ENCODE measurements at places on chromosomes 2 and 18.
A peak's percentile ranks its signal among the peaks of the same experiment; 100 is the strongest.

- DNase-seq = no peak
These were observed 37.8 kb downstream of the HS6ST1 start for GRCh38 chr2:128280901-128281321.

DNA sequence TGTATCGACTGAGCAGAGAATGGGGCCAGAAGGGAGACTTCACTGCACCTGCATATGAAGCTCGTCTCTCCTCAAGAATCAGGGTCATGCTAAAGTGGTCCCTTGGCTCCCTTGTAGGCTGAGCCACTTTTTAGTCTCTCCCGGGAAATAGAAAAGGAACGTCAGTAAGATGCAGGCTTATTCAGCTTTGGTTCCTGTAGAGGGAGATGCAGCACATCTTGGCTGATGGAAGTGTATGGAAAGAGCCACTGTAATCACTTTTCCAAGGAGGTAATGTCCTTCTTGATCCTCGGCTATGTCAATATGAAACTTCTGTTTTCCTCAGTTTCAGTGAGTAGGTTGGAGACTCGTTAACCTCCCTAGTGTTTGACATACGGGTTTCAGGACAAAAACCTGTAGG is 235.2 kb downstream of the GCA start:
- DNase-seq = no peak

DNA sequence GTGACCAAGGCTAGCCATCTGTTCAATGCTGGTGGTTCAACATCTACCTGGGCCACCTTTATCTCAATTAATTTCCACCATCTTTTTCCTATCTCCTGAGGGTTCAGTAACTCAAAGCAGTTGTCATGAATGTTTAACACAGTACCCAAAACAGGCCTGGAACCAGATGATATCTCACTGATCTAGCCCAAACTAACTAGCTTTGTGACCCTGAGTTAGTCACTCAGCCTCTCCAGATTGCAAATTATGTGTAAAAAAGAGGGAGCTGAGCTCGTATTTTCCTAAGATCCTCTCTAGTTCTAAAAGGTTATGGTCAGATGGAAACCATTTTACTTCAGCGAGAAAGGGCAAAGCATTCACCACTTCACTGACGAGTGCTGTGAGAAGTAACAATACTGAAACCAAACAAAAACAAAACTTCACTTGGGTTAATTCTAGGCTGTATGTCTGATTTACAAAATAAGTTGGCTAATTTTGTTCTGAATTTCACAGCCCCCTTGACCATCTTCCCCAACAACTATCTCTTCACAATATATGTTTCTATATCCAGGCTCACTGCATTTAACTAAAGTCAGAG is 14.8 kb downstream of the SPRED2 start:
- DNase-seq = no peak

DNA sequence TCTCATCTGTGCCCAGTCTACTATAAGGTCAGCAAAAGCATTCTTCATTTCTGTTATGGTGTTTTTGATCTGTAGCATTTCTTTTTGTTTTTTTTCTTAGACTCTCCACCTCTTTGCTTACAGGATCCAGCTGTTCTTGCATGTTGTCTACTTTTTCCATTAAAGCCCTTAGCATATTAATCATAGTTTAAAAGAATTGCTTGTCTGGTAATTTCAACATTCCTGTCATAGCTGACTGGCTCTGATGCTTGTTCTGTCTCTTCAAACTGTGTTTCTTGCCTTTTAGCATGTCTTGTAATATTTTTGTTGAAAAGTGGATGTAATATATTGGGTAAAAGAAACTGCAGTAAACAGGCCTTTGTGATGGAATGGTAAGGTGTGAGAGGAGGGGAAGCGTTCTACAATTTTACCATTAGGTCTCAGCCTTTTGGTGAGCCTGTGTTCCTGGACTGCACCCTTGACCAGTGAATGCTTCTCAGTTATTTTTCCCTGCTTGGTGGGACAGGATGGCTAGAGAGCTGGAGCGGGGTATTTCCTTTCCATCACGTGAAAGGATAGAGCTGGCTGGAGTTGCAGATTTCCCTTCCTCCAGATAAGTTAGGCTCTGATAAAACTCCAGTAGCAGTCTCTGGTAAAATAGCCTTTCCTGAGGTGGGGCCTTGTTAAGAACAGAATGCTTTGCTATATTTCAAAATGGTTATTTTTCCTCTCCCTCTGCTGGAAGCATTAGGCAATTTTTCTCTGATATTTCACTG is 65.4 kb downstream of the PLA2R1 start:
- DNase-seq = no peak

DNA sequence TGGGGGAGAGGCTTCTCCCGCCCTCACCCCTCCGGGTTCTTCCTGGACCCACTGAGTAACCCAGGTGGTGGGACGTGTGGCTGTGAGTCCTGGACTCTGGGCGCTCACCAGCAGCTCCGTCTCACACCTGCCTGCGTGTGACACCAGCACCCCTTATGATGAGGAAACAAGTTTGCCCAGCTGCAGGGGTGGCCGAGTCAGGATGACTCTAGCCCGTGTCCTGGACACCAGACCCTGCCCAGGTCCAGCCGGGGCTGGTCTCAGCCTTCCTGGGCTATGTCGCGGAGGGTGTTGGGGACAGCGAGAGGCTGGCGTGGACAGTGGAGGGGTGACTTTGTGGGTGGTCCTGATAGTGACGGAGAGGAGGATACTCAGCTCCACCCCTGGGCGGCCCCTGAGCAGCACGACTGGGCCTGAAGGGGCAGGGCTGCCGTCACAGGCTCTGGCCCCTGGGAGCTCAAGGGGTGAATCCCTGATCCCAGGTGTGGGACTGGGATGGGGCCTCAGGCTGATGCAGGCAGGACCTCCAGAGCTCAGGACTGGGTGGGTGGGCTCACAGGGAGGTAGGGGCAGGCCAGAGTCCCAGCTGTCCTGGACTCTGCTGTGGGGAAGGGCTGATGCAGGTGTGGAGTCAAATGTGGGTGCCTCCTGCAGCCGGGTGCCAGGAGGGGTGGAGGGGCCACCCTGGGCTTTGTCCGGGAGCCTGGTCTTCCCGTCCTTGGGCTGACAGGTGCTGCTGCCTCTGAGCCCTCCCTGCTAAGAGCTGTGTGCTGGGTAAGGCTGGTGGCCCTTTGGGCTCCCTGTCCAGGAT is 3.7 kb downstream of the GPR35 start:
- no peak for DNase-seq

DNA sequence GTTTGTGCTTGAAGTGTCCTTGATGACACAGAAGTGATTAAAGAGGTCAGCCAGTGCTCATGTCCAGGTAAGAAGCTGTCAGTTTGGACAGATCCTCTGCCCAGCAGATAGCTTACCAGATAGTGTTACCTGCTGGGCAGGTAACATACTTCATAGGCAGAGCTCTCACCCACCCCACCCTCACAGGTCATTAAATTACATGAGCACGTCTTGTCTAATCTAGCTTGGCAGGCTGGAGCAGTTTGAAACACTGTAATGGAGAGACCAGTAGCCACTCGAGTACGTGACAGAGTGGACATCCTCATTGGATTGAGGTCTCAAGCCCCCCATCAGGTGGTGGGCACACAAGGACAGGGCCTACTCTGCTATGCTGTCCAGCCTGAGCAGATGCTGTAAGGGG is 27.1 kb downstream of the TTC32 start:
- no peak for DNase-seq

- no peak for DNase-seq
These were observed 94.5 kb downstream of the VSNL1 start for GRCh38 chr2:17634997-17635396.

DNA sequence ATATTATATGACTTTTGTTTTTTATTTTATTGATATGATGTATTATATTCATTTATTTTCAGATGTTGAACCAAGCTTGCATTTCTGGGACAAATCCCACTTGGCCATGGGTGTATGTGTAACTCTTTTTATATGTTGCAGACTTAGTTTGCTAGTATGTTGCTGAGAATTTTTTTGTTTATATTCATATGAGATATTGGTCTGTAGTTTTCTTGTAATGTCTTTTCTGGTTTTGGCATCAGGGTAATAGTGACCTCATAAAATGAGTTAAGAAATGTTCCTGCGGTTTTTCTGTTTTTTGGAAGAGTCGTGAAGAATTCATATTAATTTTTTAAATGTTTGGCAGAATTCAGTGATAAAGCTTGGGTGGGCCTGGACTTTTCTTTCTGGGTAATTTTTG is 88.7 kb downstream of the ASB1 start:
- no peak for DNase-seq

- no peak for DNase-seq
These were observed 8.9 kb downstream of the C1QL2 start for GRCh38 chr2:119149611-119150010.

DNA sequence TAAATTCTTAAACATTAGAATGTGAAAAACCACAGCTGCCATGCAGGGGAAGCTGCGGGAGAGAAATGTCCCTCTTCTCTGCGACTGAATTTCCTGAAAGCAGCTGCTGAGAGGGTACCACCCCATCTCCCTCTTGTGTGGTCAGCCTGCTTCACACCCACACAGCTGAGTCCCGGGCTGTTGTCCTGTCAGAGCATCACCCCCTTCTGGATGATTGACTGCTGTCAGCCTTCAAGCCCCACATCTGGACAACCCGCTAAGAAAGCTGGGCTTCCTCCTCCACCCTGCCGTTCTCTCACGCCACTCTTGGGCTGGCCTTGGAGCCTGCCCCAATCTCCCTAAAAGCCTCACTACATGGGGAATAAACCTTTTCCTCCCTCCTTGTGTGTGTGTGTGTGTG is 26.0 kb downstream of the SH3YL1 start:
- no peak for DNase-seq

GRCh38 chr2:144170179-144170578 is 349.7 kb downstream of the ZEB2 start:
- DNase-seq = no peak

DNA sequence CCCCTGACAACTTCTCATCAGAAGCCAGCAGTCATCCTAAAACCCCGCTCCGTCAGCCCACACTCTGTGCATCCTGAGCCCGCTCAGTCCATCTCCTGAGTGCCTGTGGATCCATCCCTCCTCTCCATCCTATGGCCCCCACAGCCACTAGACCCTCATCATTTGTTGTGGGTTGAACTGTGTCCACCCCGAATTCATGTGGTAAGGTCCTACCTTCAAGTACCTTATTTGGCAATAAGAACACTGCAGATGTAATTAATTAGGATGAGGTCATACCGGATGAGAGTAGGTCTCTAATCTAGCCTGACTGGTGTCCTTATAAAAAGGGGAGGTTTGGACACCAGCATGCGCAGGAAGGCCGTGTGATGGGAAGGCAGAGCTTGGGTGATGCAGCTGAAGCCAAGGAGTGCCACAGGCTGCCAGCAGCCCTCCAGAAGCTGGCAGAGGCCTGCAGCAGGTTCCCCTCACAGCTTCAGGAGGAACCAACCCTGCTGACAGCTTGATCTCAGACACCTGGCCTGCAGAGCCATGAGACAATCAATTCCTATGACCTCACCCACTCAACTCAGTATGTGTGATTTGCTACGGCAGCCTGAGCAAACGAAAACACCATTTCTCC is 192.4 kb downstream of the ZBTB7C start:
- no peak for DNase-seq

GRCh38 chr2:134482766-134483340 is 229.0 kb downstream of the MGAT5 start:
- no peak for DNase-seq

GRCh38 chr2:219254590-219255201 is 978 bp upstream of the TUBA4A start:
- DNase-seq = no peak

DNA sequence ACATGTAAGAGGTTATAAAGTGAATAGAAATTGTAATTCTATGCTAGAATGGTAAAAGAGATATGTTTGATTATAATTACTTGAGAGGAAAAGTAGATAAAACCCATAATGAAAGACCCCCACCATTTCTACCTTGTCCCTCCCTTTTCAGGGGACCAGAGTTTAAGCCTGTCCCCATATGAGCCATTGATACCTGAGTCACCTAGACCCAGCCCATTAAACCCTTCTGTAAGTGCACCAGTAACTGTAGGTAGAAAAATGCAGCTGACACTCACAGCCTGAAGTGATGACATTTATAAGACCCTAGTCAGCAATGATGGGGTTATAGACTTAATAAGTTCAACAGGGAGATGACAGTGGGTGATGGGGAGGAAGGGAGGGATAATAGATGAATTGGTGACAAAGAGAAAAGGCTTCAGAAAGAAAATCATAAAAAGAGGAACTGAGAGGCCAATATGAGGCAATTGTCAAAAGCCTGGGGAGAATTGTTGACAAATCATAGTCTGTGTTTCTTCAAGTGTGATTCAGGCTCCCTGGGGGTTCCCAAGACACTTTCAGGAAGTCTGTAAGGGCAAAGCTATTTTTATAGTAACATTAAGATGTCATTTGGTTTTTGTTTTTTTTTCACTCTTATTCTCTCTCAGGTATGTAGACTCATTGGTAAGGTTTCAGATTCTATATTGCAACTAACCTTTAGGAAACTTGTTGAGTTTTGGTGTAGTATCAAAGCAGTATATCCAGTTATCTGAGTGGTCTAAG is 544.2 kb downstream of the SATB2 start:
- no peak for DNase-seq

- DNase-seq = no peak
These were observed 80.8 kb downstream of the SMIM21 start for GRCh38 chr18:75346671-75347070.

DNA sequence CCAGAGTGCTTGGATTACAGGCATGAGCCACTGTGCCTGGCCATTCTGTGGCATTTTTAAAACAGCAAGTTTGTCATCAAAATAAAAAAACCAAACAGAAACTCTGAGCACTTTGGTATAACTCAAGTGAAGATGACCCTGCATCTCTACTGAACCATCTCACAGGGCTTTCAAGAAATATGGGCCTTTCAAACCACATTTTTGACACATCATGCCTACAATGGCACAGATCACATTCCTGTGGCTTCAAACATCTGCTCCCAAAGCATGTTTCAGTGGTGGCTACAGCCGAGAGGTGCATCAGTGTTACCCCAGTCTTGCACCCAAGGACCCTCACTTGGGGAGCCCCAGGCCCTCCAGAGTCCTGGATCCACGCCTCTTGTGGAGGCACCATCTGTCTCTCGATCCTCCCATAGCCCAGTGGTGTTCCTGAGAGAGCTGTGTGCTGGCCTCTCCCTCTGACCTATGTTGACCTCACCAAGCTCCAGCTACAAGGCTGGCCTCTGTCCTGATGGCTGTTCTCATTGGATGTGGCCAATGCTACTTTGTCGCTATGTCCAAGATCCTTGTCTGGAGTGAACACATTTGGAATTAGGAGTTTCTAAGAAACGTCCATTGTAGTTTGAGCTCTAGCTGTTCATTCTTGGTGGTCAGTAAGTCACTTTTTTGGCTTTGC is 55.2 kb upstream of the RALBP1 start:
- peak; percentile 41 for DNase-seq

Data from HS-5 (cell line).